ENCODE measurements at places on chromosomes 6 and 20. TPM values are rescaled to one million over a fixed set of nuclear protein-coding genes. Genes with fewer than 3 reads are reported as not detected.

SLC35D3 gene
- not detected for polyA plus RNA-seq

- DNase-seq, result no peak
Measured at GRCh38 chr6:47147836-47148344, 105.8 kb upstream of the ADGRF1 start.

SMOC2 gene
- 82.6 TPM for polyA plus RNA-seq

TFAP2B gene
- polyA plus RNA-seq, result not detected

CST5 gene
- polyA plus RNA-seq, result not detected

- peak; percentile 50 for DNase-seq
Measured at GRCh38 chr6:129370268-129370916, 339.6 kb downstream of the ARHGAP18 start.
